ENCODE measurements at places on chromosomes 13 and 19. TPM values are rescaled to one million over a fixed set of nuclear protein-coding genes. Genes with fewer than 3 reads are reported as not detected.
A peak's percentile ranks its signal among the peaks of the same experiment; 100 is the strongest.

LRRC63 gene
- total RNA-seq: 0.20 TPM

CEACAM3 gene
- total RNA-seq: not detected

PRTN3 gene
- total RNA-seq: not detected

RINL gene
- 10.0 TPM for total RNA-seq

DNA sequence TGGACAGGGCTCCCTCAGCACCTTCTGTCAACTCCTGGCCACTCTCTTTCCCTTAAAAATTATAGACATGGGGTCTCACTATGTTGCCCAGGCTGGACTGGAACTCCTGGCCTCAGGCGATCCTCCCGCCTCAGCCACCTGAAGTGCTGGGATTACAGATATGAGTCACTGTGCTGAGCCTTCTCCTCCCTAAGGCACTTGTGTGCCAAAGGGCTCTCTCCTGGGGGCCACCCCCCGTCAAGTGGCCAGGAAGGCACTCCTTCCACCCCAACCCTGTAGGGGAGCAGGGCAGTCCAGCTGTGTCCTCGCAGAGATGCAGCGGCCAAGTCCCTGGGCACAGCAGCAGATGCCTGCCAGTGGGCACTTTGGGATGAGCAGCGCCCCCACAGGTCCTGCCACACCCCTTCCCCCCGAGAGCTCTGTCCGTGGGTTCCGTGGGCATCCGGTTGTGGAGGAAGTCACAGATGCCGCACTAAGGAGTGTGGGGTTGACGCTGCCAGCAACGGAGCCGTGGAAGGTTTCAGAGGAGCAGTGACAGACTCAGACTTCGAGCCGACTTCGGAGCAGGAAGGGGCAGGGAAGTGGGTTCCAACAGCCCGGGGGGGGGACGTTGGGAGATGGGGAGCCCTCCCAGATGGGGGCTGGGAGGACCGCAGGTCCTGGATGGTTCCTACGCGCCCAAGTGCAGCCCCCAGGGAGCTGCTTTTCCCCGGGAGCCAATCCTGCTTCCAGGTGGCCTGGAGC is 3.3 kb upstream of the UQCR11 start:
- no peak for DNase-seq

- DNase-seq: no peak
These were observed 316.0 kb upstream of the ARGLU1 start for GRCh38 chr13:106883976-106884375.

DNA sequence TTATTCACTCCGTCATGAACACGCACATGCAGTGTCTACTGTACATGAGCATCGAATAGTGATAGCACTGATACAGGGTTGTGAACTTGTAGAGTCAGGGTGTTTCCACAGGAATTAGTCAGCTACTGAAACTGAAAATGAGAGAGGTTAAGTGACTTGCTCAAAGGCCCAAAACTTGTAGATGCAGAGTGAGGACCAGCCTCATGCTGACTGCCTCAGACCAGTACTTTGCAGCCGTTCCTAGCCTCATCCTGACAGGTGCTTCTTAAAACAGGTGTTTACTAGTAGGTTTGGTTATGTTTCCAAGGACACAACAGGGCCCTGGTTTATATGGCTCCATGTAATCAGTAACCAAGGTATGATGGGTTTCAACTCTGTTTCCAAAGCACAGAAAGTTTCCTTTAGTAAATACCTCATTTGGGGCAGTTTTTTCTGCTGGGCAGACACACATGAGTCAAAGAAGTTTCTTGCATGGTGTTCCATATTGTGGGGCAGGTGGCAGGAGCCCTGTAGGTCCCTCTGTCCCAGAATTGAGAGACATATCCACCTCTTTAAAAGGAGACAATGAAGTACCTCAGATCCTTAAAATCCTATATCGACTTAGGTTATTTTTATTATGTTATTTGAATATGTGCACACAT is 16.0 kb downstream of the FGF9 start:
- peak; percentile 82 for DNase-seq

DNA sequence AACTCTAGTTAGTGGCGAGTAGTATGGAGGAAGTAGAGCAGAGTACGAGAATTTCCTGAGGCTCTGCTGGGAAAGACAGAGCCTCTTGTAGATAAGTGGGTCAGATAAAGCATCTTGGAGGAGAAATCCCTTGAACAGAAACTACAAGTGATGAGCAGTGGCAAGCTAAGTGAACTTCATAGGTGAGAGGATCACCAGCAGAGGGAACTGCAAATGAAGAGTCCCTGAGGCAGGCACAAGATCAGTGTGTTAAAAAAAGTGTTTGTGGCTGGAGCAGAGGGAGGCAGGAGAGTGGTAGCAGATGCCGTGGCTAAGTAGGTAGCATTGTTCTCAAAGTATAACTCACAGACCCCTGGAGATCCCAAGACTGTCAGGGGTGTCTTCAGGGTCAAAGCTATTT is 437.6 kb downstream of the HS6ST3 start:
- DNase-seq: no peak
